Lower lobe of right lung (tissue), 2 donors: ENCODE measurements at places on chromosomes 7 and 10. TPM values are rescaled to one million over a fixed set of nuclear protein-coding genes. Genes with fewer than 3 reads are reported as not detected.

- no peak for DNase-seq
Observed at GRCh38 chr10:50251394-50251793, at the start of gene ASAH2. Gene ASAH2, minus strand, starts transcription at chr10:50251516. Its CDS starts 2,906 bp downstream, at chr10:50248610.

DNA sequence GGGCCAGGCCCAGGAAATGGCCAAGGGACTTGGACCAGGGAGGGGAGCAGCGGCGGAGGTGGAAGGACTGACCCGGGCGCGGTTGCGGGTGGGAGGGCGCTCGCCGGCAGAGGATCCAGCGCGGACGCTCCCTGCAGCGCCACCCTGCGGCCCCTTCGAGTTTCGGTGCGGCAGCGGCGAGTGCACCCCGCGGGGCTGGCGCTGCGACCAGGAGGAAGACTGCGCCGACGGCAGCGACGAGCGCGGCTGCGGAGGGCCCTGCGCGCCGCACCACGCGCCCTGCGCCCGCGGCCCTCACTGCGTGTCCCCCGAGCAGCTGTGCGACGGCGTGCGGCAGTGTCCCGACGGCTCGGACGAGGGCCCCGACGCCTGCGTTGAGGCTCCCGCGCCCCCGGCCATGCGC, 16.8 kb upstream of the ZNF467 start:
- DNase-seq = peak; percentile 77

BEND7 gene
- total RNA-seq = 16.9 TPM

- no peak for DNase-seq
Observed at GRCh38 chr10:11195623-11196022, 178.0 kb downstream of the CELF2 start.

- no peak for DNase-seq
Observed at GRCh38 chr7:155270861-155271260, 26.8 kb upstream of the INSIG1 start.

GRCh38 chr7:130009848-130010688, 41.1 kb downstream of the ZC3HC1 start:
- no peak for DNase-seq

DNA sequence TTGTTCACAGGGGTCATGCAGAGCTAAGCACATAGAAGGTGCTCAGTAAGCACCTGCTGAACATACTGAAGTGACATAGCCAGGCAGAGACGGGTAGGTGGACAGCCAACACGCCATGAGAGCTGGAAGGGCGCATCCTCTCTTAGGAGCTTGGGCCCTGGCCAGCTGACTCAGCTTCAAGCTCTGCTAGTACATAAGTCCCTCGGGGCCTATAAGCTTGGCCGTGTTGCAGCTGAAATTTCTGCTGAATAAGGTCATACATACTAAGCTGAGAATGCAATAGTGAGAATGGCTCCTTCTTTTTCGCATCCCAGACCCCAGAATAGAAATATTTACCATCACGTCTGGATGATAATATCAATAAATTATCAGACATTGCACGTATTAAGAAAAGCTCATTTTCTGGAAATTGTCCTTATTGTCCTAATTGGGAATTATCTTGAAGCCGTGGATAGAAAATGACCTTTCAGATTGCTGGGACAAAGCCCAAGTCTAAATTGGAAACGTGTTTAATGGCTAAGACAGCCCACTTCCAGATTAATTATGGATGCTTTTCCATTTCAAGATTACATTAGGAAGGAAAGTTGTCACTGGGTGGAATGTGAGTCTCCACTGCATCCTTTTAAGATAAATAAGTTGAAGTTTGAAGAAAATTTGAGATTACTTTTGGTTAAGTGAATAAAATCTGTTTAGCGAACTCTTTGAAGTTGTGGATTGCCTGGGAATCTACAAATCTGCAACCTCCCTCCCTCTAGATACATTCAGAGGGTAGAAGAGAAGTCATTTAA, 287.1 kb upstream of the C7orf33 start:
- DNase-seq = no peak

OGDHL gene
- total RNA-seq = 0.30 TPM

- DNase-seq = no peak
Observed at GRCh38 chr7:25385506-25386136, 157.3 kb upstream of the NPVF start.

SYT15B gene
- total RNA-seq = 40.6 TPM

DNA sequence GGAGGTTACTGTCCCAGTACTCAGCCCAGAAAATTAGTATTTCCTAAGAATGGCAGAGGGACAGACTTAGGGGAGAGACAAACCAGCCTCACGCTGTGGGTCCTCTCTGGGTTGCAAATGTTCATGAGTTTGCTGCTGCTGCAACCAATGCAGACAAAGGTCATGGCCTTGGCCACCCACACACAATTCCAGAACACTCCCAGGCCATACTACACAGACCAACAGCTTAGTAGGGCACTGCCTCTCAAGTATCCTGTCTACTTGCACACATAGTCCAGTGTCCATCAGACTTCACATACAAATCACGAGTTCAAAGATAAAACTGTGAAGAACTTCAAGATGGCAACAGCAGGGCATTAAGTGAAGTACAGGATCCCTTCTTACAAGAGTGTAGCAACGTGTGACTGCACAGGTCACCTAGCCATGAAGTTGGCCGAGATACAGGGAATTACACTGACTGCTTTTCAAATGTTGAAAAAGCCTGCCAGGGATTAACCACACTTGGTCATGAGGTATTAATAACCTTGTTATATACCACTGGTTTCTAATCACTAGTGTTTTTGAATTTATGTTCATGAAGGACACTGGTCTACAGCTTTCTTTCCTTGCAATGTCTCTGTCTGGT, 40.0 kb downstream of the ZNF33B start:
- no peak for DNase-seq

AGAP3 gene
- total RNA-seq = 157 TPM

COL17A1 gene
- total RNA-seq = 0.32 TPM
